ENCODE measurements at places on chromosomes 16 and 17. TPM values are rescaled to one million over a fixed set of nuclear protein-coding genes. Genes with fewer than 3 reads are reported as not detected.
A peak's percentile ranks its signal among the peaks of the same experiment; 100 is the strongest.

- DNase-seq = peak; percentile 81
Observed at GRCh38 chr16:20918486-20919239, 18.1 kb downstream of the LYRM1 start.

- no peak for DNase-seq
Observed at GRCh38 chr16:560204-560700, at the start of gene PRR35. PRR35 (plus strand) TSS chr16:560394; CDS start chr16:563295, 2,901 bp downstream.

- no peak for DNase-seq
Observed at GRCh38 chr17:12431188-12431587, 234.5 kb upstream of the MYOCD start.

- peak; percentile 64 for DNase-seq
Observed at GRCh38 chr16:81779536-81780320, 637 bp downstream of the PLCG2 start.

GRCh38 chr17:17377071-17377967 is 74.1 kb downstream of the NT5M start:
- DNase-seq = no peak

DNA sequence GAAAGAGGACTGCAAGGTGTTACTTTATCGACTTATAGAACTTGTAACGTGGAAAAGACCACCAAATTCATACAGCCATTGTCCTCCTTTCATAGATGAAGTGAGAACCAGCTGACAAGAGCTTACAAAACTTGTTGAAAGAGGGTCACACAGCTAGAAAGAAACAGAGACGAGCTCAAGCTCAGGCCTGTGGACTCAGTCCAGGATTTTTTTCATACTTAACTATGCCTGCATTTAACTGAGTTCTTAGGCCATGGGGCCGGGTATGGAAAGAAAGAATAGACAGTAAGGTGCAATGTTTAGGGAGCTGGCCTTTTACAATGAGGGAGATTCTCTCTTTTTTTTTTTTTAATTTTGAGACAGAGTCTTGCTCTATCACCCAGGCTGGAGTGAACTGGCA is 106.1 kb downstream of the ADAMTS18 start:
- DNase-seq = no peak

DNA sequence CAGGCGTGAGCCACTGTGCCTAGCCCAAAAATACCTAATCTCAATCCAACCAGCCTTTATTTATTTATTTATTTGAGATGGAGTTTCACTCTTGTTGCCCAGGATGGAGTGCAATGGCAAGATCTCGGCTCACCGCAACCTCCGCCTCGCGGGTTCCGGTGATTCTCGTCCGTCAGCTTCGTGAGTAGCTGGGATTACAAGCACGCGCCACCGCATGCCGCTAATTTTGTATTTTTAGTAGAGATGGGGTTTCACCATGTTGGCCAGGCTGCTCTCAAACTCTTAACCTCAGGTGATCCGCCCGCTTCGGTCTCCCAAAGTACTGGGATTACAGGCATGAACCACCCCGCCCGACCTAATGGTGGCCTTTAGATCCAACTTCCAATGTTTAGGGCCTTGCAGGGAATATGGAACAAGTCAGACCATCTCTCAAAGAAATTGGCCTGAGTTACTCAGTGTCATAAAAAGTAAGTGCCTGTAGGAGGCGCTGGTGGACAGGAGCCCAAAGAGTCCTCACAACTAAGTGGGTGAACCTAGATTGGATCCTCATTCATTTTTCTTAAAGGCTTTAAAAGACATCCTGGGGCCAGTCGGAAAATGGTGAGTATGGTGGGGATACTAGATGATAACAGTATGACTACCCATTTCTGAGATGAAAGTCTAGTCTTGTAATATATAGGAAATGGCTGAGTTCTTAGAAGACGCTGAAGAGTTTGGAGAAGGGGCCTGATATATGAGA is 4.6 kb downstream of the ZSCAN10 start:
- no peak for DNase-seq

DNA sequence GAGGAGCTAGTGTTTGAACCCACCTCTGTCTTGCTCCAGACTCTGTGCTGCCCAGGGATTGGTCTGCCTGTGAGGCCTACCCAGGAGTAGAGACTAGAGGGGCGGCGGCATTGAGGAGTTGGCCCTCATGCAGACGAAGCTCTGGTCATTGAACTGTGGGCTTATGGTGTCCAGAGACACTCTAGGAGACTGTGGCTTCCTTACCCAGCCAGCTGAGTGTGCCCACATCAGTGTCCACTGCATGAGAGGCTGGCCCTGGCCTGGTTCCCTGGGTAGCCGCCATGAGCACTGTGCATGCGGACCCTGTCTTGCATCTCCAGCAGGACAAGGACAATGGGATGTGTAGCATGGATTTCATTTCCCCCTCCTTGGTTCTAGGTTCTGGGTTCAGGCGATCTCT is 14.0 kb downstream of the SGSM2 start:
- DNase-seq = no peak

- DNase-seq = no peak
Observed at GRCh38 chr16:66083171-66083570, 283.3 kb upstream of the CDH5 start.

The PPP1R27 gene
- not detected for total RNA-seq

The EFNB3 gene
- 0.13 TPM for total RNA-seq

The ORC6 gene
- total RNA-seq = 1.9 TPM

The KCNJ18 gene
- total RNA-seq = not detected

The SOCS3 gene
- 10.5 TPM for total RNA-seq

Measured in Right ventricle myocardium superior (tissue), 1 donor.